ENCODE measurements at places on chromosomes 1 and 21. TPM values are rescaled to one million over a fixed set of nuclear protein-coding genes. Genes with fewer than 3 reads are reported as not detected.

DNA sequence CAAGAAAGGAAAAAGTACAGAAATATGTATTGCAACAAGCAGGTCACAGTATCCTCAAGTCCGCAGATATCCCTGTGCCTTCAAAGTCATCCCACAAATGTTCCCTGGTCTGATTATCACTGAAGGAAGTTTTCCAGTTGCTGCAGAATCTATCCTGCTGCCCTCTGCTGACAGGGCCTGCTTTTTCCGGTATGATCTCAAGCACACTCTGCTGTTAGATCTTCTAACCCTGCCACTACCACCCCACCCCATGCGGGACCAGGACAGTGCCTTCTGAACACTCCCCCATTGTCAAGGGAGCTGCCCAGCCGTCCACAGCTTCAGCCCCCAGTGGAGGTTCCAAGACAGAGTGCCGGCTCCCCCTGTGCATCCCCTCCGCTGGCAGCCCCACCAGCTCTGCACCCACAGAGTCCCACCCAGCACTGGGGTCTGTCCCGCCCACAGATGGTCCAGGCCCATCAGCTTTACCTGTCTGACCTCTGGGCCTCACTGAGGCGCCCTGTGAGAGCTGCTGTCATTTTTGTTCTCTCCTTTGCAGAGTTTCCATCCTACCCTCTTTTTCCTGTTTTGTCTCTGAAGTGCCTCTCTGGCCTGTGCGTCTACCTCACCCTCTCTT is 27.9 kb downstream of the FAM163A start:
- DNase-seq, result no peak

DNA sequence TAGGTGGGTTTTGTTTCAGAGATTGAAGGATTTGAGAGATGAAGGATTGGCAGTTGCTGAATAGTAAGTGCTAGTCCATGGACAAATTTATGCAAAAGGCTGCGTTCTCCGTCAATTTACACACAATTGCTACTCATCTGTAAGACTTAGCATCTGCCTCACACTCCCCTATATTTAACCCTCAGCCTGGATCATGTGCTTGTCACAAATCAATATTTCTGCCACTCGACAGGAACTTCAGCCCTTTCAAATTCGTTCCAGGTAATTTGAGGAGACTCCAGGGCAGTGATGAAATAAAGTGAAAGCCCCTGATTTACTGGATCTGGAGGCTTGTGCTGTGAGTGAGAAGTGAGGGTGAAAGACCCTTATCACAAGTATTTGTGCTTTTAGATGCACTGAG is 105.6 kb upstream of the UBE2U start:
- no peak for DNase-seq

The GUCA2A gene
- not detected for total RNA-seq

The KLHDC8A gene
- 125 TPM for total RNA-seq

The LRRC8D gene
- 54.9 TPM for total RNA-seq

The ARHGAP30 gene
- total RNA-seq, result not detected

DNA sequence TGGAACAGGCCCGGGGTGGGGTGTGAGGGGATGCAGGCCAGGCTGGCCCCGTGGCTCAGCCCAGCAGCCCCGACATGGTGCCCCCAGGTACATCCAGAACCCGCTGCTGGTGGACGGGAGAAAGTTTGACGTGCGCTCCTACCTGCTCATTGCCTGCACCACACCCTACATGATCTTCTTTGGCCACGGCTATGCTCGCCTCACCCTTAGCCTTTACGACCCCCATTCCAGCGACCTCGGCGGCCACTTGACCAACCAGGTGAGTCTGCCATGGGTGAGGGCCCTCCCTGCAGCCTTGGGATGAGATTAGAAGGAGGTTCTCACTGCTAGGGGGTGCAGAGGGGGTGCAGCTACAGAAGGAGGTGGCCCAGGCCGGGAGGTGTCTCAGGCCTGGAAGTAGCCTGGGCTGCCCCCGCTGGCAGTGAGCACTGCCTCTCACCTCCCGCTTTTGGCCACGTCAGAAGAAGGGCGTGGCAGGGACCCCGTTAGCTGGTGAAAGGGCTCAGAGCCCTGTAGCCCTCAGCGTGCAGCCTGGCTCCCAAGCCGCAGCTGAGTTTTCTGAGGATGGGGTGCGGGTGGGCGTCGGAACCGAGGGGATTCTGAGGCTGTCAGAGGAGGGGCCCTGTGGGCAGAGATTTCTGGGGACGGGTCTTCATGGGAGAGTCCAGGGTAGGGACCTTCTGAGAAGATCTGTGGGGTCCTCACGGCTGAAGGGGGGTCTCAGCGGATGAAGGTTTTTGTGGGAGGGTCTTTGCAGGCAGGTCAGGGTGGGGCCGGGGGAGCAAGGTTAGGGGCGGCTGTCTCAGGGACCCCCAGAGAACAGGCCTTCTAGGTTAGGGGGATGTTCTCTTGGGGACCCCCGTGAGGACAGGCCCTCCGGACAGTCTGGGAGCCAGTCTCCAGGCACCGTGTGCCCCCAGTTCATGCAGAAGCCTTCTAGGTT is 10.4 kb downstream of the TTLL10 start:
- no peak for DNase-seq

The C1orf210 gene
- total RNA-seq, result not detected

The SRGAP2 gene
- total RNA-seq, result 22.8 TPM

- no peak for DNase-seq
Observed at GRCh38 chr1:14247666-14248065, 350.8 kb upstream of the KAZN start.

DNA sequence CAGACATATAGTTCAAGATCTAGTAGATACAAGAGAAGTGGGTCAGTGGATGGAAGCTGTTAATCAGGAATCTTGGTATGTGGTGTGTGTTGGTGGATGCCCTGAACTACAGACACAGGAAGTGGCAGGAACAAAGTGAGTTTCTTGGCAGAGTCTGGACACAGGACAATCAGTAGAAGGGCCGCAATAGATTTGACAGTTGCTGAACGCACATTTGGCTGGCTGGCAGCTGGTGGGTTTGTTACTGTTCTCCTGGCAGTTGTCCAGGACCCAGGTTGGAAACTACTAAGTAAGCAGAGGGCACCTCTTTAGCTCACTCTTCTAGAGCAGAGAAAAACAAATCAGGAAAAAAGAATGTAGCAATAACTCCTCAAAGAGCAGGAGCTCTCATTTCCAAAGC is 13.2 kb downstream of the KRTAP26-1 start:
- no peak for DNase-seq

The RYR2 gene
- 47.0 TPM for total RNA-seq

- DNase-seq, result no peak
Observed at GRCh38 chr21:42356046-42356445, 5.3 kb upstream of the TFF2 start.

DNA sequence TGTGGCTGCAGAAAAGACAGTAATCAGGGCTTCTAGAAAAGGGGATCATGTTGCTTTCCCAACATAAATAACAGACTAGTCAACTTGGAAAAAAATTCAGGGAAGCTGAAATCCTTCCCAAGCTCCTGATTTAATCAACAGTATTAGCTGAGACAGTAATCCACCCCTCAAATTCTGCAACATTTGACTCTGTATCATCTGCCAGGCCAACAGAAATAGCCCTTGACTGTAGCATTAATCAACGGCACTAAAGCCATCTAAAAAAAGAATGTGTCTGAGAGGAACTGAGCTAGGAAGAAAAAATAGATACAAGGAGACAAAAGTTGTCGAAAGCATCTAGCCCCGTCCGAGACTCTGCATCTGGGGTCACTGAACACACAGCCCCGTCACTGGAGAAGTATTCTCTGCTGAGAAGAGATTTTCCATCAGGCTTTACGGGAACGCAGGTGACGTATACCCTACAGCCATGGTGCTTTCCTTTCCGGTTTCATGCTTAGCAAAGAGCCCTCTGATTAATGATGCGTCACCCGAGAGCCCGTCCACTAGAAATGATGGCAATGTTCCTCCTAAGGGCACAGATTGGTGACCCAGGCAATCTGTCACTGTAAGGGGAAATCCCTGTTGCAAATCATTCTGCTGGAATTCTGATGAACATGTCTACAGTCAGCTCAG is 42.1 kb upstream of the TP53BP2 start:
- no peak for DNase-seq

- no peak for DNase-seq
Observed at GRCh38 chr1:36761113-36761512, 273.2 kb downstream of the GRIK3 start.

DNA sequence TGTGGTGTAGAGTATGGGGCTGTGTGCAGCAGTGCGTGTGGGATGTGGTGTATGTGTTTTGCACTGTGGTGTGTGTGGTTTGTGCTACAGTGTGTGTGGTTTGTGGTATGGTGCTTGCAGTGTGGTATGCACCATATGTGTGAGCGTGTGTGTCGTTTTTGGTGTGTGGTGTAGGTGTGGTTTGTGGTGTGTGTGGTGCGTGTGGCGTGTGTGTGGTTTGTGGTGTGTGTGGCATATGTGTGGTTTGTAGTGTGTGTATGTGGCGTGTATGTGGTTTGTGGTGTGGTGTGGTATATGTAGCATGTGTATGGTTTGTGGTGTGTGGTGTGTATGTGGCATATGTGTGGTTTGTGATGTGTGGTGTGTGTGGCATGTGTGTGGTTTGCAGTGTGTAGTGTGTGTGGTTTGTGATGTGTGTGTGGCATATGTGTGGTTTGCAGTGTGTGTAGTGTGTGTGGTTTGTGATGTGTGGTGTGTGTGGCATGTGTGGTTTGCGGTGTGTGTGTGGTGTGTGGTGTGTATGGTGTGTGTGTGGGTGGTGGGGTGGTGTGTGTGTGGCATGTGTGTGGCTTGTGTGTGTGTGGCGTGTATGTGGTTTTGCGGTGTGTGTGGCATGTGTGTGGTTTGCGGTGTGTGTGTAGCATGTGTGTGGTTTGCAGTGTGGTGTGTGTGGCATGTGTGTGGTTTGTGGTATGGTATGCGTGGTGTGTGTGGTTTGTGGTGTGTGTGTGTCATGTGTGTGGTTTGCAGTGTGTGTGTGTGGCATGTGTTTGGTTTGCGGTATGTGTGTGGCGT is 53.5 kb upstream of the TRAPPC10 start:
- no peak for DNase-seq

DNA sequence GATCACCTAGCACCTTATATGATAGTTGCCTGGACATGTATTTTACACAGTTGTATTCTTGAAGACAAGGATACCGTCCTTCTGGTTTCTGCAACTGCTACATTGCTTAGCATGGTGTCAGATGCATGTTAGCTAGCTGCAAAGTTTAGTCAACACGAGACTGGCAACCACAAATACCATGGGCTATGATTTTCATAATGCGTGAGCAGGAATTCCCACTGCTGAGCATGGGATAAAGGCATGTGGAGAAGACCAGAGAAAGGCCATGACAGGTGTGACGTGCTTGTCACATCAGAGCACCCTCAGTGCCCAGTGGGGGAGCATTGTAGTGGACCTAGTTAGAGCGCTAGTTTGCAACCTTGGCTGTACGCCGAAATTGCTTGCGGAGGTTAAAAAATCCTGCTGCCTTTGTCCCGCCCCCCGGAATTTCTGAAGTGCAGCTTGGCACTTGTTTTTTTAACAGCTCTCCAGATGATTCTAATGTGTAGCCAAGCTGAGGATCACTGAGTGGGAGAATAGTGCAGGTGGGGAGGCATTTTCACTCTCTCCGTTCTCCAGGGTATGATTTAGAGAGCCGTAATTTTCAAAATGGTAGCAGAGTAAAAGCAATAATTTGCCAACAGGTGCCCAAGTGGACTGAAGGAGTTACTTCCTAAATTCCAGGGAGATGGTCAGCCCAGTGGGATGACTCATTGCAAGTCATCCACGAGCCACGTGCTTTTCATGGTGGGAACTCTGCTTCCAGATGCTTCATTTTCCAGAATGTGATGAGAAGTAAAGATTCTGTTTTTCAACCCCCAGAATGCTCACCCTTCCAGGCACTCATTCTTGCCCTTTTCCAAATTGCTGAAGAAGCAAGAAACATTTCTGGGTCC is 81.0 kb downstream of the CNIH3 start:
- no peak for DNase-seq

The NME7 gene
- 18.6 TPM for total RNA-seq

The OPN3 gene
- 12.5 TPM for total RNA-seq

All from glutamatergic neuron (in vitro differentiated cells).